ENCODE measurements at places on chromosomes 4 and X.
A peak's percentile ranks its signal among the peaks of the same experiment; 100 is the strongest.

GRCh38 chr4:47533689-47534347 lies 48.7 kb downstream of the ATP10D start:
- DNase-seq = no peak

DNA sequence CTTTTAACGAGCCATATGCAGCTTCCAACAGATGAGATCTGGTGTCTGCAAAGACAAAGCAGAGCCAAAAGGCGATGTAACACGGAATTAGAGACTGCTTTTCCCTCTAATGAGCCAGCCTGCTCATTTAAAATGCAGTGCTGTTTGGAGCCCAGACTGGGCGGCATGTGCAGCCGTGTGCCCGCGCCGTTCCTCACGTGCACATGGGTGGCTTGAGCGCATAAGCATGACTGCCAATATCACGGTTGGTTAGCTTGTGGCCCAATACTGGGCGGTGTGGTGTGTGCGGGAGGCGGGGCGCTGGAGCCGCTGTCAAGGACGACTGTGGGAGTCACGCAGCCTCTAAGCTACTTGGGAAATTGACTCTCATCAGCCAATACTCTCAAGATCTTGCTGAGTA lies 87.0 kb upstream of the SCOC start:
- DNase-seq = no peak

- DNase-seq = no peak
These were observed 83.5 kb upstream of the INTU start for GRCh38 chr4:127548990-127549925.

GRCh38 chr4:63937961-63938360 lies 471.3 kb downstream of the TECRL start:
- no peak for DNase-seq

DNA sequence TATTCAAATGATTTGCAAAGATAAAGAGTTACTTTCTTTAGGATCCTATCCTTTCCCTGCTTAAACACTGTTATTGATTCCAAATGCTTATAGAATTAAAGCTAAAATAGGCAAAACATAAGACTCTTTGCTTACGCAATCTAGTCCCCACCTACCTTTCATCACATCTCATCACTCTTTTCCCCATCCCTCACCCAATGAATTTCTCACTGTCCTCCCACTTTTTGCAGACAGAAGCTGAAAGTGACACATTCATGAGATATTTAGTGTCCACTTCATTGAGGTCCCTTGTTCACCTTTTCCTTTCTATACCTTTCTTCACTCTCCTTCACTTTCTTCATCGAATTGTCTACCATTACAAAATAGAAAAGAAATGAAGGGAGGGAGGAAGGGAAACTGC lies 424 bp downstream of the SATL1 start:
- no peak for DNase-seq

DNA sequence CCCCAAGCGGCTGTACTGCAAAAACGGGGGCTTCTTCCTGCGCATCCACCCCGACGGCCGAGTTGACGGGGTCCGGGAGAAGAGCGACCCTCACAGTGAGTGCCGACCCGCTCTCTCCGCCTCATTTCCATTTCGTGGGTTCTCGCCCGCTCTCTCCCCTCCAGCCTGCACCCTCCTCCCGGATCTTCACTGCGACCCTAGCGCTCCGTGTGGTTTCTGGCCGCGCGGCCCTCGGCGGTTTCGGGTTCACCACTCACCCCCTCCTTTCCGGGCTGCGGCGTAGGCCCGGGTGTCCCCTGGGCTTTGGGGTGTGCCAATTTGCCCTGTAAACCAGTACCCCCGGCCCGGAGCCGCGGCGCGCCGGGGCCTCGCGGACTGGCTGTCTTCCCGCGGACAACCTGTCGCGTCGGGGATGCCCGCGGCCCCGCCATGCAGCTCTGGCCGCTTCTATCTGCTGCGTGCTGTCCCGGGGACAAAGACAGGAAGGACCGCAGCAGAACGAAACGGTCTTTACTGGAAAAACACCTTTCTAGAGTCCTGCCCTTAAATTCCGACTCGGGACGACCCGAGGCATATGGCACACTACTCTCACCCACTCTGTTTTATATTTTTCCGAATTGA lies 737 bp downstream of the FGF2 start:
- peak; percentile 12 for DNase-seq

DNA sequence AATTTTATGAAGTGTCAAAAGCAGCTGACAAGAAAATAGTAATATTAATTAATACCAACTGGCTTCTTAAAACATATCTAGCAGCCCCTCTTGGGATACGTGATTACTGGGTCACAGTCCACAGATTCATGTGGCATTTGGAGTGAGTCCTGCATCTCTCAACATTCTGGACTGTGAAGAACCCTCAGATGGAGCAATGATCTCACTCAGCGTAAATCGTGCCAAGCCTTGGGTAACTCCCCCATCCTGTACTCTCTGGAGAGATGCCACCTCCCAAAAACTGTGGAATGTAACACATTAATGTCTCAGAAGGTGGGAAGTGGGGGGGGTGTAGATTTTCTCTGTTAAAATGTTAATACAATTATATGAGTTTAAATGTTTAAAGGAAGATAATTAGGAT lies 118.2 kb upstream of the IQCM start:
- DNase-seq = no peak

DNA sequence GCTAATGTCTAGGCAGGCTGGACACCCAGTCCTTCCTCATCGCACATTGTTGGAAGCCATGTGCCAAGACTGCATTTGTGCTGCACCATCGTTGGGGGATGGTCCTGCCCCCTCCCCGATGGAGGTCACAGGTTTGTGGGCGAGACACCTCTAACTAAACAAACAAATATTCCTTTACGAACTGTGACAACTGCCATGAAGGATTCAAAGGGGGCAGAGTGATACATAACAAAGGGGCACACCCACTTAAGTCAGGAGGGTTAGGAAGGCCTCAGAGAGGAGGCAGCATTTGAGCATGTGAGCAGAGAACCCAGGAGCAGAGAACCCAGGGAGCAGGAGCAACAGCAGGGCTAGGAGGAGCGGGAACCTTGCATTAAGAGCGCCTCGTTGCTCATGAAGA lies 37.1 kb downstream of the TRIM2 start:
- no peak for DNase-seq

GRCh38 chrX:1462596-1463251 lies 10.0 kb upstream of the ASMTL start:
- no peak for DNase-seq

DNA sequence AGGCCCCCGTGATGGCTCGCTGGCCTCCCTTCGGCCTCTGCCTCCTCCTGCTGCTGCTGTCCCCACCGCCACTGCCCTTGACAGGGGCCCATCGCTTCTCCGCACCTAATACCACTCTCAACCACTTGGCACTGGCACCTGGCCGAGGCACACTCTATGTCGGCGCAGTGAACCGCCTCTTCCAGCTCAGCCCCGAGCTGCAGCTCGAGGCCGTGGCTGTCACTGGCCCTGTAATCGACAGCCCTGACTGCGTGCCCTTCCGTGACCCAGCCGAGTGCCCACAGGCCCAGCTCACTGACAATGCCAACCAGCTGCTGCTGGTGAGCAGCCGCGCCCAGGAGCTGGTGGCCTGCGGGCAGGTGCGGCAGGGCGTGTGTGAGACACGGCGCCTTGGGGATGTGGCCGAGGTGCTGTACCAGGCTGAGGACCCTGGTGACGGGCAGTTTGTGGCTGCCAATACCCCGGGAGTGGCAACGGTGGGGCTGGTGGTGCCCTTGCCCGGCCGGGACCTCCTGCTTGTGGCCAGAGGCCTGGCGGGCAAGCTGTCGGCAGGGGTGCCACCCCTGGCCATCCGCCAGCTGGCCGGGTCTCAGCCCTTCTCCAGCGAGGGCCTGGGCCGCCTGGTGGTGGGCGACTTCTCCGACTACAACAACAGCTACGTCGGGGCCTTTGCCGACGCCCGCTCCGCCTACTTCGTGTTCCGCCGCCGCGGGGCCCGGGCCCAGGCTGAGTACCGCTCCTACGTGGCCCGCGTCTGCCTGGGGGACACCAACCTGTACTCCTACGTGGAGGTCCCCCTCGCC lies 3.0 kb downstream of the PLXNB3 start:
- no peak for DNase-seq

DNA sequence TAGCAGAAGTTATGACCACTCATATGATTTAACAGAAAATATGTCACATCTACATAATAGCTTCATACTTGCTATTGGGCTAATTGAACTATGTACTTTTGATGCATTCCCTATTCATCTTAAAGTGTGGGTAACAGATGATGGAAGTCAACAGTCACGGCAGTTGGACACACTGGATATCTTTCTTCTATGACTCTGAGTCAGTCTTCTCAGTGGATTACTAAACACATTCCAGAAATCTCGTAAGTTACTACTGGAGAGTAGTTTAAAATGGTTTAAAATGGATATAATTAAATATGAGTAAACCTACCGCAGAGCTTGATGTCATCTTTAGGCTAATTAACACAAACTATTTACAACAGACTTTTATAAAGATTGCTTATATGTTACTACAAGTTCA lies 30.1 kb upstream of the CFAP299 start:
- no peak for DNase-seq

- DNase-seq = no peak
These were observed 59.8 kb upstream of the GPM6A start for GRCh38 chr4:175871774-175872405.

DNA sequence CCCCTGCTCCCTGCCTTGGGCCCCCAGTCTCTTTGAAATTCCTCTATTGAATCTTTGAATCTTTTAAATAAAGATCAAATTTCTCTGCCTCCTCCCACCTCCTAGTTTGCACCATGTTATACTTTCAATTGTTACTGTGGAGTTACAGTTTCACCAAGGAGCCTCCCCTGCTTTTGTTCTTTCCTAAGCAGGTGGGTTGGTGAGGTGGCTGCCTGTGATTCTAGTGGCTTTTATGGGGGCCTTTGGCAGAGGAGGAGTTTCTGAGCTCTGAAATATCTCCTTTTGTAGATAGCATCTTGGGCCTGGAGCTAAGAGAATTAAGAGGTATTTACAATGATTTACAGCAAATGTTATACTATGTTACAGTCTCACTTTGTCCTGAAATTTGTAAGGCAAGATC lies 133.8 kb upstream of the STX18 start:
- DNase-seq = no peak

- DNase-seq = no peak
These were observed 247.4 kb upstream of the GIMD1 start for GRCh38 chr4:106615961-106616360.

- DNase-seq = no peak
These were observed 357.8 kb upstream of the SLC7A11 start for GRCh38 chr4:138599965-138600364.

DNA sequence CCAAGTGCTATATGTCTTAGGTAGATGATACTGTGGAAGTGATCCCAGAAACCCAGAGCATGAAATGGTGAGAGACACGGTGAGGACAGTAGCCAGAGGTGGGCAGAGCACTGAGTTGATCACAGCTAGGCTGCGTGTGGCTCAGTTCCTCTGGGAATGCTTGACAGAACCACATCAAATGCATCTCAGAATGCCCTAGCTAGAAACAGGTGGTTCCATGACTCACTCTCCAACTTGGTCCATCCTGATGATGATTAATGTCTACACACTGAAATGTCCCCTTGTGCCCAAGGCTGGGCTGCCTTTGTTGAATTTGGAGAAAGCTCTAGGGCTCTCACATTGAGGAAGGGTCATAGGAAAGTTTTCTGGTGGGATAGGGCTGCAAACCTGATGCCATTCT lies 113.6 kb downstream of the ZNF518B start:
- DNase-seq = no peak

- DNase-seq = no peak
These were observed 176.3 kb downstream of the ENOX2 start for GRCh38 chrX:130726661-130727060.

DNA sequence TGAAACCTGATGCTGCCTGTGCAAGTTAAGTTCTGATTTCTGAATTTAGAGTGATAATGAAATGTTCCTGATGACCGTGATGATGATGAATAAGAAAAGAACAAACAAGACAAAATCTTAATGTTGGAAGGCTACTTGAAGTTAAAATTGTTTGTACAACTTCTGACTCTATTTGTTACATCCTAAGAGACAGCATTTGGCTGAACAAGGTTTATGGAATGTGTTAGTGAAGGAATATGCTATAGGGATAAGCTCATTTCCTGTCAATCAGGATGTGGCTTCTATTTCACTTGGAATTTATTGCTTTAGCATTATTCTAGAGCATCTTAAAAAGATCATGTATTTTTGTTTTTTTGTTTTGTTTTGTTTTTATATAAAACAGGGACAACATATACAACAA lies 267.5 kb downstream of the FAT4 start:
- DNase-seq = no peak

- no peak for DNase-seq
These were observed 13.6 kb downstream of the TNIP3 start for GRCh38 chr4:121150486-121150885.

- no peak for DNase-seq
These were observed 21.9 kb downstream of the CXXC4 start for GRCh38 chr4:104472766-104473165.

- no peak for DNase-seq
These were observed 11.4 kb upstream of the TADA2B start for GRCh38 chr4:7031558-7032449.

DNA sequence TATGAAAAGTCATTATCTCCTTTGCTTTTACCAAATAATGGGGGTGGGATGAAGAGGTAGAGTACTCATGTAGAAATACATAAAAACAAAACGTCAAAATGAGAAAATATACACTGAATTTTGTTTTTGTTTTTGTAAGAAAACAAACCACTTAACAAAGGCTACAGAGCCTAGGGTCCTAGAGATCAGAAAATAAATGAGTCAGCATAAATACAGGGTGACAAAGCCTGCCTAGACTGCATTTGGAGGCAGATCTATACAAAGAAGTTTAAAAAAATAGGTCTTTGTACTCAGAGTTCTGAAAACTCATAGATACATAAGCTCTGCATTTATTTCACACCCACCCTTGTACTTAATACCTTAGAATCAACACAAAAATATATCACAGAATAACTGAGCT lies 52.4 kb downstream of the MTMR8 start:
- no peak for DNase-seq

- DNase-seq = no peak
These were observed 364.6 kb upstream of the NOCT start for GRCh38 chr4:138650929-138651448.

GRCh38 chrX:40827331-40827730 lies 92.0 kb upstream of the MED14 start:
- no peak for DNase-seq

DNA sequence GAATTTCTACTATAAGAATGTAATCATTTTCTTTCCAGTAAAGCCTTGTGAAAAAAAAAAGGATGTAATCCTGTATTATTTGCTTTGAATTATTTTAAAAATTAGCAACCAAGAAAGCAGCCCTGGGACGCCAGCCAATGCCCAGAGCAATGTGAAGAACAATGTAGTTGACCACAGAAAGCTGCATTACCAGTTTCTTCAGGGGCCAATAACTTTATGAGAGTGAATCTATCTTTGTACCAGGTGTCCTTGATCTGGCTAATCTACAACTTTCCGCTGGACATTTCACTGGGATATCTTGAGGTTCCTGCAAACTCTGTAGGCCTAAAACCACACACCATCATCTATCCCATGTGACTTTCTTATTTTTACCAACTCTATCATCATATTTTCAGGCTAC lies 7.6 kb upstream of the KLHL2 start:
- no peak for DNase-seq

GRCh38 chrX:38112566-38112965 lies 106.2 kb downstream of the SYTL5 start:
- no peak for DNase-seq

- no peak for DNase-seq
These were observed 110.6 kb downstream of the DTHD1 start for GRCh38 chr4:36392024-36392423.

GRCh38 chr4:153221783-153222706 lies 17.8 kb downstream of the TRIM2 start:
- peak; percentile 57 for DNase-seq

All from hippocampal formation (tissue), 2 donors.